ENCODE measurements at places on chromosomes 16 and 17.
A peak's percentile ranks its signal among the peaks of the same experiment; 100 is the strongest.

GRCh38 chr16:47905771-47906170 is 250.0 kb downstream of the ABCC12 start:
- no peak for DNase-seq

- DNase-seq = peak; percentile 93
Observed at GRCh38 chr17:32523017-32523680, 36.4 kb downstream of the CDK5R1 start.

DNA sequence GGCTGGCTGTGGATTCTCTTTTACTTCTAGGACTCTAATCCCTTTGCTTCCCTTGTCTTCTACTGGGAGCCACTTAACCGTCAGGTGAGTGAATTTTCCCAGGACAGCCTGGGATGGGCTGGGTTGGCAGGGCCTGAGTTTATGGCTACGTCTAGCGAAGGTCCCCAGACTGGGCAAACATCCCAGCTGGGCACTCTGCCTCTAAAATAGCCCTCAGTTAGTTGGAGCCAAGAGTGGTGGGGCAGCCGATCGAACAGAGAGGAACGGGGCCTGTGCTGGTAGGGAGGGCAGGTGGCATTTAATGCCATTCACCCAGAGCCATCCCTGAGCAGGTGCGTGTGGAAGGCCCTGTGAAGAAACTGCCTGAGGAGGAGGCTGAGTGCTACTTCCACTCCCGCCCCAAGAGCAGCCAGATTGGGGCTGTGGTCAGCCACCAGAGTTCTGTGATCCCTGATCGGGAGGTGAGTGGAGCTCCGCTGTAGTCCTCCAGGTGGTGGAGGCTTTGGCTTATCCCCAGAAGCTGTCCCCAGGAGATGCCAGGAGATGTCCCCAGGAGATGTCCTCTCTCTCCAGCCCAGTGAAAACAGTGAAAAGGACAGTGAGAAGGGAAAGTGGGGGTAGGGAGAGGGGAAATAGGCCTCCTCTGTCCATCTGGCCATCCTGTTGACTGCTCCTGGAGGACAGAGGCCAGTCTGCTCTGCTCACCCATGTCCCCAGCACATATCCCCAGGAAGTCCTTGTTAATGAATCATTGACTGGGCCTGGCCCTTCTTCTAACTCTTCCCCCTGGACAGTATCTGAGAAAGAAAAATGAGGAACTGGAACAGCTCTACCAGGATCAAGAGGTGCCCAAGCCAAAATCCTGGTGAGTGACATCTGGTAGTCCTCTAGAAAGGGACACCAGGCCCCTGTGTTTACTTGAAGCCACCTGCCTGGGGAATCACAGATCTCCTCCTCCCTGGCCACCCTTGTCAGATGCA is 4.4 kb downstream of the PNPO start:
- DNase-seq = no peak

- no peak for DNase-seq
Observed at GRCh38 chr17:75069783-75070182, 18.0 kb upstream of the SLC16A5 start.

DNA sequence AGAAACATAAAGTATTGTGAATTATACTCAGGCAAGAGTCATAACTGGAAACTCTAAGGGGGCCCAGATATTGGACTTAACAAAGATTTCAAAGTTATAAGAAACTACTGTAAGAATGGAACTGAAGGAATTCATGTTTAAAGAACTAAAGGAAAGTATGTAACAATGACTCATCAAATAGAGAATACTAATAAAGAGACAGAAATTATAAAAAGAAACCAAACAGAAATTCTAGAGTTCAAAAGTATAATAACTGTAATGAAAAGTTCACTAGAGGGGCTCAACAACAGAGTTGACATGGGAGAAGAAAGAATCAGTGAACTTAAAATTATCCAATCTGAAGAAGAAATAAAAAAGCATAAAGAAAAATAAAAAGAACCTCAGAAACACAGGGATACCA is 55.4 kb downstream of the ADCY9 start:
- DNase-seq = no peak

- DNase-seq = no peak
Observed at GRCh38 chr16:64051824-64052223, 1070.0 kb downstream of the CDH11 start.

DNA sequence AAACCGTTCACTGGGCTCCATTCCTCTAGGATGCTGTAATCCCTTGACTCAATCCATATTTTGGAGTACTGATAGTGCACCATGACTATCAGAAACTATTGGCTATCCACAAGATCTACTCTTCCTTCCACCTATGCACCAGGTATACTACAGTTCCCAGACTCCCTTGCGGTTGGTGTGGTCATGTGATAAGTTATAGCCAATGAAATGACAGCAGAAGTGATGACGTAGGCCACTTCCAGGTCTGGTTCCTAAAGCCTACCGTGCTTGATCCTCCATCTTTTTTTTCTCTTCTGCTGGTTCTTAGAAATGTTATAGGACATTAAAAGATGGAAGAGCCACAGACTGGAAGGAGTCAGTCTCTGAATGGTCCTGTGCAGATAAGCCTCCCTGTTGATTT is 278.8 kb upstream of the C16orf82 start:
- DNase-seq = peak; percentile 8

- no peak for DNase-seq
Observed at GRCh38 chr17:72850410-72851118, 241.9 kb downstream of the SLC39A11 start.

- DNase-seq = no peak
Observed at GRCh38 chr17:15431196-15431595, 36.2 kb downstream of the CDRT4 start.

- no peak for DNase-seq
Observed at GRCh38 chr16:78242239-78242630, 142.8 kb downstream of the WWOX start.

DNA sequence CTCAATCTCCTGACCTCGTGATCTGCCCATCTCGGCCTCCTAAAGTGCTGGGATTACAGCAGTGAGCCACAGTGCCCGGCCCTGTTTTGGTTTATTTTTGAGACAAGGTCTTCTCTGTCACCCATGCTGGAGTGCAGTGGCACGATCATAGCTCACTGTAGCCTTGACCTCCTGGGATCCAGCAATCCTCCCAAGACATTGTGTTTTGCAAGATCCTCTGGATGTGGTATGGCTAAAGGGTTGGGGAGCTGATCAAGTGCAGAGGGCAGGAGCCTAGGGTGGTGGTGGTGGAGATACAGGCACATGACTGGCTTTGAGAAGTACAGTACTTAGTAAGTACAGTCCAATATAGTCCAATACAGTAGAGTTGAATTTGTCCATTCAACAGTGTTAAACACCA is 16.6 kb upstream of the TNS4 start:
- no peak for DNase-seq

GRCh38 chr17:57114085-57114673 is 29.1 kb downstream of the AKAP1 start:
- peak; percentile 66 for DNase-seq

DNA sequence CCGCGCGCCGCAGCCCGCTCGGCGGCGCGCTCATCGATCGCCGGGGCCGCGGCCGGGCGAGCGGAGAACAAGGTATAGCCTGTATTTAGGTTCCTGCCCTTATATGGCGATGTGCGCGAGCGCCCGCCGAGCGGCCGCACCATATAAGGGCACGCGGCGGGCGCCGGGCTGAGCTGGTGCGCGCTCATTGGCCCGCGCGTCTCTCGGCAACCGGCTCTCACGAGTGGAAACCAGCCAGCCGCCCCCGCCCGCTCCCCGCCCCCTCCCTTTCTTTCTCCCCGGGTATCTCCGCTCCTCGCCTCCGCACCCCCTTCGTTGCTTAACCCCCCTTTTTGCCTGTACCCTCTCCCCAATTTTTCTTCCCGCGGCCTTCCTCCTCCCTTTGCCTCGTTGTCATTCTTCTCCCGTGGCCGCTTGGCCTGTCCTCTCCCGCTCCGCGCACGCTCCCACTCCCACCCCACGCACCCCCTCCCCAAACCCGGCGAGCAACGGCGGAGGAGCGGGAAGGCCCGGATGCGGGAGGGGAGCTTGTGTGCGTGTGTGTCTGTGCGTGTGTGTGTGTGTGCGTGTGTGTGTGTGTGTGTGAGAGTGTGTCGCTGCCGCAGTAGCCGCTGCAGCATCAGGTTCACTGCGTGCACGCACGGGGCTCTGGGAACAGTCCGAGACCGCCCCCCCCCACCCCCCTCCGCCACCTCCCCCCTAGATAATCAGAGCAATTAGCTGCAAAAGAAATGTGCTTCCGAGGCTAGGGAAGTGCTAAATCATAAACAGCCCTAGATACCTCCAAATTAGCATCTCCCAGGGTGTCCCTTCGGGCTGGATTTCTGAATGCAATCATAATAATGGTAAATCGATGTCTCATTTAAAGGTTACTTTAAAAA is 13.5 kb upstream of the CBX8 start:
- peak; percentile 85 for DNase-seq

GRCh38 chr17:36059406-36059805 is 4.7 kb upstream of the CCL18 start:
- DNase-seq = no peak

DNA sequence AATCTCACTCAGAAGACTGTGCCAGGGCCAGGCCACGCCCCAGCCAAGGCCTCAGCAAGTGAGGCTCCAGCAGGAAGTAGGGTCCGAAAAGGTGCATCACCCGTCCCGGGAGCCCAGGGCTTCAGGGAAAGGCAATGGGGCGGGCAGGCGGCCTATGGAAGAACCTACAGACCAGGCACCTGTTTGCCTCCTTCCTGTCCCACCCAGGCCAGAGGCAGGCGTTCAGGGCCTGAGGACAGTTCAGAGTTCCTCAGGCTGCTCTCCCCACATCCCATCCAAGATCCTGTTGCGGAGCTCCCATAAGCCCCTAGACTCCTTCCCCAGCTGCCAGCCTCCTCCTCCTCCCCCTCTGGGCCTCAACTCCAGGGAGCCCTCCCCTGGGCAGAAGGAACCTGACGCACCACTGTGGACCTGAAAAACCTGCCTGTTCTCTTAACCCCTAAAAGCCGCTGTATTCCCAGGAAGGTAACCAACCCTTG is 2.3 kb downstream of the CLUH start:
- peak; percentile 26 for DNase-seq

DNA sequence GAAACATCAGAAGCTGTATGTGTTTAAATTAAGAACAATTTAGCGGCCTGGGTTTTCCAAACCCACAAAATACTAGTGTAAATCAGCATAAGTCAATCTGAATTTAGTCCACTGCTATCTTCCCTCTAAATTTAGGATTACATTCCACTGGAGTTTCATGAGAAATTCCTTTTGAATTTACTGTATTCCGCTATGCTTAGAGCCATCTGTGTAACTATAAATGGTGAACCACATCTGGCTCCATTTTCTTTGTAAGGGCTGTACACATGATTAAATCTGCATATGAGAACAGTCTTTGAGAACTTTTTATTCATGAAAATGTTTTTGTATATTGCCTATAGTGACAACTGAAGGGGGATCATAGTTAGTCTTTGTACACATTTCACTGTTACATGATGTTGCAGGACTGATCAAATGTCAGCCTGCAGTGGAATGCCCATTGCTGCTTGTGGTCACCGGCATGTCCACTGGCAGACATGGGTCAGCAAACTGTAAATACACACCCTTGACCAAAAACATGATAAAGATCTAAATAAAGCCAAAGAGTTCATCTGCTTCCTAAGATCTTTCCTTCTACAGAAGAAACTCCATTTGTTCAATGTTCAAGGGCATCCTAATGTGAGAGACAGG is 36.8 kb downstream of the RPGRIP1L start:
- no peak for DNase-seq

DNA sequence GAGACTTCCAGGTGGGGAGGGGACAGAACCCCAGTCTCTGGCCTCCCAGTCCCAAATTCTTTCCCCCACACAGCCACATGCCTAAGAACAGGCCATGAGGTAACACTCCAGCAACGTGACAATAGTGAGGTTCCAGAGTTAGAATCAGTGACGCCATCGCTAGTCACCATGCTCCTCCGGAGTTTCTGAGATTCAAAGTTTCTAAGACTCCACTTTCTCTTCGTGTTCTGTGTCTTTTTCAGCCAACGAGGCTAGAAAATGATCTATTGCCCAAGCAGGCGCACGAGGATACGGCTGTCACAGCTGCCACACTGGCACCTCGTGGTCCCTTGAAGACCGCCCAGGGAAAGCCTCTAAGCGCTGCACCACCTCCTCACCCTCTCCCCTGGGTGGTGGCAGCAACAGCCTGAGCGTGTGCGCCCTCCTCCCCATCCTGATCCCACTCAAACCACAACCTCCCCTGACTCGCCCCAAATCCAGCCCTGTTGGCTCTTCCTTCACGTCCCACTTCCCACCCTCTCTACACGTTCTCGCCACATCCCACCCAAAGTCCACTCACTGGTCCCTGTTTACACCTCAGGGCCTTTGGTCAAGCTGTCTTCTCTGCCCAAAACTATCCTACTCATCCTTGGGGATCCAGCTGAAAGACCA is 1.0 kb downstream of the MCRIP1 start:
- DNase-seq = peak; percentile 55

DNA sequence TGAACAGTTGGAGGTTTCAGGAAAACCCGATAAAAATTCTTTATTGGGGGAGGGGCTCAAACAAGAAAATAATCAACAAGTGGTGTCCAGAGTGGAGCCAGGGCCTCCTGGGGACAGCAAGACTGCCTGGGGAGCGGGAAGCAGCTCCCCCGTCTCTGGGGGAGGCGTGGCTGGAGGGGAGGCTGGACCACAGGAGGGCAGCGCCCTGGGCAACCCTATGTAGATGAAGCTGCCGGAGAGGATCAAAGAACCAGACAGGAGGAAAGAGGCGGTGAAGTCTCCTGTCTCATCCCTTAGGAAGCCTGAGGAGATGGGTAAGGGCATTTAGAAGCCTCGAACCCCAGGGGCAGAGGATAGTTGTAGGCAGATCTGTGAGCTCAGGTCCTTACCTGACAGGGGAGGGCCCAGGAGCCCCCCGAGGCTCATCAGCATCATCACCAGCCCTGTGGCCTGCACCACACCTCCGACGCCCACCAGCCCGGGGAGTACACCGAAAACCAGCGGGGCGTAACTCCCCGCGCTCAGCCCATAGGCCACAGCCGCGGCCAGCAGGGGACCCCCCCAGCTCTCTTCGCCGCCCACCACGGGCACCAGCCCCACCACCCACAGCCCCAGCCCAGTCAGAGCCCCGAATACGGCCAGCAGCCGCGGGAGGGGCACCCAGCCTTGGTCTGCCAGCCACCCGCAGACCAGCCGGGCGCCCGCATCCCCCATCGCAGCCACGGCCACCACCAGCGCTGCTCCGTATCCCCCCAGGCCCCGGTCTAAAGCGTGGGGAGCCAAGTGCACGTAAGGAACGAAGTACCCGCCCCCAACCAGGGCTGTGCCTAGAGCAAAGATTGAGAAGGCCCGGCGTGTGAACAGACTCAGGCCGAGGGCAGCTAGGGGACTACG is 2.0 kb downstream of the SLC16A11 start:
- DNase-seq = no peak

GRCh38 chr17:20991276-20992037 is 51.4 kb downstream of the USP22 start:
- no peak for DNase-seq

- DNase-seq = no peak
Observed at GRCh38 chr16:59749662-59750336, 1015.7 kb upstream of the GOT2 start.

DNA sequence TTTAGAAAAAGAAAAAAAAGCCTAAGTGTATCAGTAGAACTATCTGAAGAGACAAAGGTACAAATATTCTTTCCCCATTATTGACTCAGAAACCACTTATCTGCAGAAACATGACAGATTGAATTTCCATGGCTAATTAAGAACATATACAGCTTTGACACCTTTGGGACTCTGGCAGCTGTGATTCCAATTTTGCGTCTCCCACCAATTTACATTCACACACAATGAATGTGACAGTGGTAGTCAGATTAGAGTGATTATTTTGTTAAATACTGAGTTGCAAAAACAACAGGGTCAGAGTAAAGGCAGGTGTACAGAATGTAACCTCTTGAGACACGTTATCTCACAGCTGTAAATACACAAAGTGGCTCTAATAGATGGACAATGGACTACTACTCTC is 5.3 kb upstream of the PPM1D start:
- no peak for DNase-seq

Data from activated CD4-positive, alpha-beta T cell treated with anti-CD3 and anti-CD28 coated beads, Interleukin-10, Interleukin-2, amounts not matched to agents 100 ng/mL and 50 ng/mL, durations not matched to agents 16 hours and 8 hours (primary cell).